ENCODE measurements at places on chromosomes 3 and 15.
A peak's percentile ranks its signal among the peaks of the same experiment; 100 is the strongest.

GRCh38 chr3:142884531-142884930 lies 4.4 kb downstream of the PCOLCE2 start:
- no peak for DNase-seq

DNA sequence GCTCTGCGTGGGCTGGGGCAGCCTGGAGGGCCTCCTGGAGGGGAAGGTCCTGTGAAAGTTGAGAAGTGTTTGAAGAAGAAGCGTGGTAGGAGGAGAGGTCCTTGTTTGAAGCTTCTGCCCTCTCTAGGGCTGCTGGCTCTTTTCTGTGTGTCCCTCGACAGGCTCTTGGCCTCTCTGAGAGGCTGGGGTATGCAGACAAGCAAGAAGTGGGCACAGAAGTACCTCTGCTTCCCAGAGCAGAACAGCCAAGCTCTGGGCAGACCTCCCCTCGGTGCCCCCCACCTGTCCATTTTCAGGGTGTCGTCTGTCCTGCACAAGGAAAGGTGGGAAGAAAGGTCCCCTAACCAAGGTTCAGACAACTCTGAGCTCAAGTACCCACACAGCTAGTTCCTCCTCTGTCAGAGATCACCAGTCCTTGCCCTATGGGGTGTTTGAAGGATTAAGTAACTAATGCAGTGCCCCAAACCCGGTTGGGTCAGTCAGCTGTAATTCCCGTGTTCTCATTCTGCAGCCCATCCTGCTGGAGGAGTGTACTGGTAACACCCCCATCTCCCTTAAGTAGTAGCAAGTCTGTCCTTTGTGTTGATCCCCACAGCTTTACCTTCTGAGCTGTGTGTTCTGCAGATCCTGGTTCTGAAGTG lies 6.3 kb downstream of the CSK start:
- no peak for DNase-seq

GRCh38 chr3:182524711-182525401 lies 268.4 kb upstream of the ATP11B start:
- no peak for DNase-seq

- peak; percentile 38 for DNase-seq
Observed at GRCh38 chr3:101069901-101070798, 76.9 kb upstream of the ABI3BP start.

DNA sequence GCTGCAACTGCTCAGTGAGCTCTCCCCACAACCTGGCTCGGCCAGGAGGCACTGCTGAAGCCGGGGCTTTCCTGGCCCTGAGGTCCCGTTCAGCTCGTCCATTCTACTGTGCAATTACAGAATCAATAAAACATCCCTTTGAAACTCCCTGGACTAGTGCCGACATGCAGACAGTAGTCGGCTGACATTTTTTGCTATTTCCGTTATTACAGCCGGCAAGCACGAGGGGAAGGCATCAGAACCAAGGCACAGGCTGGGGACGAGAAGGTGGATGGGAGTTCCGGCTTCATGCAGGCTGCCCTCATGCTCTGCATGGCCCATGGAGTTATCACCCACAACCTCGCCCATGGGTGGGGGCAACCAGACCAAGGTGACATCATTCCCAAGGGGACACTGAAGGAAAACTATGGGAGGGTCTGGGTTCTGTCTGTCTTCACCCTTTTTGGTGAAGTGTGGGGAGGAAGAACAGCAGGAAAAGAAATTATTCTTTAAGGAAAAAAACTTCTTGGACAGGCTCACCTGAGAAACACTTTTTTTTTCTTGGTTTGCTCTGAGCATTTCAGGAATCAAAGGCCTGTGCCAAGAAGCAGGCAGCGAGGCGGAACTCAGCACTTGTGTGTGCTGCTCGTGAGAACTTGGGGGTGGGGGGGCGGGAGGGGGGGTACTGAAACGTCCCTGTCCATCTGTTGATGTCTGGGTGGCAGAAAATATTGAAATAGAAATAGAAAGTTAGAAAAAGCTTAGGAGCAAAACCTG lies 154.5 kb downstream of the FOXP1 start:
- peak; percentile 59 for DNase-seq

DNA sequence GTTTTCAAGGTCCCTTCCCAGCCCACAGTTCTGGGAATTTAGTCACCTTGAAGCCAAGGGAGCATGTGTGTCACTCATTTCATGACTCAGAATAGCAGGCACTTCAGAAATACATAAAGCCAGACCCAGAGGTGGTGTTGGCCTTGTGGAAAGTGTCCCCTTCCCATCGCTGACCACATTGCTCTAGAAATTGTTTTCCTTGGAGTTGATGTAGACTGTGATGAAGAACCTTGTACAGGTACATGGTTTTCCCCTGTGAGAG lies 158.8 kb downstream of the SLCO3A1 start:
- no peak for DNase-seq

- DNase-seq, result peak; percentile 70
Observed at GRCh38 chr3:52346623-52347530, 30.8 kb downstream of the DNAH1 start.

- no peak for DNase-seq
Observed at GRCh38 chr3:157079676-157080369, 80.1 kb downstream of the CCNL1 start.

DNA sequence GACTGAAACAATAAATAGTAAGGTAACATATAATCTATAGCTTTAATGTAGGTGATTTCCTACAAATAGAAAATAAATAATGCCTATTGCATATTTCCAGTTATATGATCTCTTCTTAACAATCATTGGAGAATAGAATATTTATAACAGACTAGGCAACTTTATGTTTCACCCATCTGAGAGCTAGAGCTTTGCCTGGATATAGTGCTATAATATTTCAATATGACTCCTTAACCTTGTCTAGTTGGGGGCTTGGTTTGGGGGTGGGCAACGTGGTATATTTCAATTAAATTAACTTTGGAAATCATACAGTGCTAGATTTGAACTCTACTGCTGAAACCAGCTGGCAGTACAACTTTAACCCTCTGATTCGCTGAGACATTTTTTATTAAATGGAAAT lies 265.2 kb downstream of the CNTN4 start:
- DNase-seq, result no peak

DNA sequence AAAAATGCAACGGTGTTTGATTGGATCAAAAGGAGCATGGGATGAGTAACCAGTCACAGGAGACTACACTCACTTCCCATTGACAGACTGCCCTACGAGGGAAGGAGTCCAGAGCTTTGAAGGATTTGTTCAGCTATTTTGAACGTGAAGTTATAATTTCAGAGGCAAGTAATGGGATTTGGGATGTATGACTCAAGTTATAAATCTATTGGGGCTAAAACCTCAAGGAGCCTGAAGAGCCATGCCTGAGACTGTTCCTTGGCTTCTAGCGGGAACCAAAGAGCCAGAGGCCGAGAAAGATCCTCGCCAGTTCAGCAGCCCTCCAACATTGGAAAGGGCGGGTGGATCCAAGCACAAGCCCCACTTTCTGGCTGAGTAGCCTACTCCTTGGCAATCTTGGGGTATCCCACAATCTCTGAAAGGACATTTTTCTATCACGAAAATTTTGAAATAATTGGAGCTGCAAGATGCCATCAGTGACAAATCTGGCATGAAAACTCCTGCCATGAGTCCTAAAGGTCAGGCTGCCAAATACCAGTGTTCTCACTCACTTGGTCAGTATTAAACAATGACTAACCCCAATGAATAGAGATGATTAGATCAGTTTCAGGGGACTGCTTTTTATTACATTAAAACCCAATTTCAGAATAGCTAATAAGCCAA lies 48.6 kb upstream of the SLCO2A1 start:
- no peak for DNase-seq

DNA sequence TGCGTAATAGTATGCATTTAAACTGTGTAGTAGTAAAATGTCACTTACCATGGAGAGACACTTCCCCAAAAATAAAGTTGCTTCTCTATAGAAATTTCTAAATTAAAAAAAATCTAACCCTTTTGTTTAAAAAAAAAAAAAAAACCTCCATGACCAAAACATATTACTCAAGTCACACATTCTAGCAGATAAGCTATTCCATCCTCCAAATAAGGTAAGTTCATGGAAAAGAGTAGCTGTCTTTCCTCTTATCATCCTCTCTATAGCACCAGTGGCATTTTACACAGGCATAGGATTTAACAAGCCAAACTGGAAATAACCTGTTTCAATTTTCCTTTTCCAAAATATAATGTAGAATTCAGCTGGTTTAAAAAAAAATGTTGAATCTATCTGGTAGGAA lies 57.4 kb downstream of the LRRFIP2 start:
- no peak for DNase-seq

DNA sequence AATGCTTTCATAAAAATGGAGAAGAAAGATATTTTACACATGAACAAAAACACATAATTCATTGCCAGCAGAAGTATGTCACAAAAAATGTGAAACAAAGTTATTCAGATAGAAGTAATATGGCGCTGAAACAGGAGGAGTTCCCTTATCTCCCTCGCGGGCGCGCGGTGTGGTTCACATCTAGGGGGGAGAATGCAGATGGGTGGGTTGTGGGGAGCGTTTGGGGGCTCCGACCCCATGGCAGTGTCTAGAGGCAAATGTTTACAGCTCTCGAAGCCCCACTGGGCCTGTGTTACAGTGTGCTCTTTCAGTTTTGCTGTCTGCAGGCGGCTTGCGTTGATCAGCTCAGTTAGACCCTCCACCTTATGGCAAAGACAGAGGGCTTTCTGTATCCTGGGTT lies 297.5 kb downstream of the CGGBP1 start:
- DNase-seq, result no peak

DNA sequence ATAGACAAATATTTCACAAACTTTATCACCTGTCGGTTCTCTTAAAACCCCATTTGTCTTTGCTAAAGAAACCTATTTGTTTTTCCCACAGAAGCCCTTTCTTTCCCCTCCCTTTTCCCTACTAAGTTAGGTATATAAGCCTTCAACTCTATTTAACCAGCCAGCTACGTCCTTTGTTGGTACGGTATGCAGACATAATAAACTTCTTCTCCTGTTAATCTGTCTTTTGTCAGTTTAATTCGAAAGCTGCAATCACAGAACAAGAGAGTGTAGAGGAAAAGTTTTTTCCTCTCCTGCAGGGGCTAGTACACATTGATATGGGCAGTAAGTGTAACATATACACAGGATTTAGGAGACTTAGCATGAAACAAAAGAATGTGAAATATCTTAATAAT lies 21.9 kb upstream of the C15orf39 start:
- DNase-seq, result no peak

DNA sequence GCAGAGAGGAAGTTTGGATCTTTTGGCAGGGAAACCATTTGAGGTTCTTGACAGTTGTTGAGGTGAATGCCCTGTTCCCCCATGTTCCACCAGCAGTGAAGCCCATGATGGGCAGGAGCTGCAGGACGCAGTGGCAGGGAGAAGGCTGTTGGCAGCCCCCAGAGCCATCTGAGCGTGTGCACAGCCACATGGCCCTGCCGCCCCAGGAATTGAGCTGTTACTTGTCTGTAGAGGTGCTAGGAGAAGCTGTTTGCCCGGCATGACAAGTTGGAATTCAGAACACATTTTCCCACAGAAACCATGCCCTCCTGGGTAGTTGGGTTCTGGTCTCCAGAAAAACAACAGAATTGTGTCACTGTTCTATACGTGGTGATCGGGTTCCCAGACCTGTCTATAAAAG lies 218.2 kb upstream of the NR2E3 start:
- no peak for DNase-seq

GRCh38 chr3:168512802-168513201 lies 417.1 kb upstream of the GOLIM4 start:
- DNase-seq, result no peak

DNA sequence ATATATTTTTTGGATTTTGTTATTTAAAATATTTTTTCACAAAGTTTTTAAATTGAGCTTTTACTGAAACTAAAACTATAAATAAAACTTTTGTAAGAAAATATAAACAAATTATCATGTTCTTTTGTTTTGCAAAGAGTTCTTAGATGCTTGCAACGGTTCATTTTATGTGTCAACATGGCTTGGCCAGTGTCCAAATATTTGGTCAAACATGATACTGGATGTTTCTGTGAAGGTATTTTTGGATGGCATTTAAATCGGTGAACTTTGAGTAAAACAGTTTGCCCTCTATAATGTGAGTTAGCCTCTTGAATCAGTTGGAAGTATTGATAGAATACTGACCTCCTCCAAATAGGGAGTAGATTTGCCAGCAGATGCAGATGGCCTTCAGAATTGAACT lies 612.6 kb upstream of the NECTIN3 start:
- DNase-seq, result peak; percentile 15

GRCh38 chr15:67127331-67127664 lies 61.9 kb downstream of the SMAD3 start:
- DNase-seq, result no peak

- DNase-seq, result no peak
Observed at GRCh38 chr3:183592821-183593220, 37.3 kb upstream of the KLHL6 start.

DNA sequence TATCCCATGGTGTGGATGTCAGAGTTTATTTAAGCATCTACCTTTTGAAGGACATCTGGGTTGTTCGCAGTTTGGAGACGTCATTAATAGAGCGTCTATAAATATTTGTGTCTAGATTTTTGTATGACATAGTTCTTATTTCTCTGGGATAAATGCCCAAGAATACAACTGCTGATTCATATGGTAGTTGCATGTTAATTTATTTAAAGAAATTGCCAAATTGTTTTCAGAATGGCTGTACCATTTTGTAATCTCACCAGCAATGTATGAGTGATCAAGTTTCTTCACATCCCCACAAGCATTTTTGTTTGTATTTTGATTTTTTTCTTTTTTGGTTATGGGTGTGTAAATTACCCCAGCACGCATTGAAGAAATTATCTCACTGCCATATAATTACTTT lies 656.9 kb downstream of the NTRK3 start:
- DNase-seq, result peak; percentile 9

DNA sequence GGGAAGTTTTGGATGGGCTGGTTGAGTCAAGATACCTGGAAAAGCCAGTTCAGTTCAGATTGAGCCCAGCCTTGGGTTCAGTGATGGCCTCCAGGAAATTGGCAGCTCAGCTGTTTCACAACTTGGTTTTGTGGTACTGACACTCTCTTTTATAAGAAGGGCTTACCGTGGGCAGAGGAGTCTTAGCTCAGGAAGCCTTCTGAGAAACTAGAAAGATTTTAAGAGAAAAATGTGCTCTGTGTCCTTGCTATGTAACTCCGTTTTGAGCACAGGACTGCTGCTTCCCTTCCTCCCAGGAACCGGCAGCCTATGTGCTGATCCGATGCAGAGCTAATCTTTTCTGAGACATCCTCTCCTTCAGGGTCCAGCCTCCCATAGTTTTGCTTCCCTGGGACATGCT lies 46.6 kb upstream of the RASGRP1 start:
- no peak for DNase-seq

- DNase-seq, result no peak
Observed at GRCh38 chr3:133891662-133892378, 3.9 kb downstream of the RAB6B start.

DNA sequence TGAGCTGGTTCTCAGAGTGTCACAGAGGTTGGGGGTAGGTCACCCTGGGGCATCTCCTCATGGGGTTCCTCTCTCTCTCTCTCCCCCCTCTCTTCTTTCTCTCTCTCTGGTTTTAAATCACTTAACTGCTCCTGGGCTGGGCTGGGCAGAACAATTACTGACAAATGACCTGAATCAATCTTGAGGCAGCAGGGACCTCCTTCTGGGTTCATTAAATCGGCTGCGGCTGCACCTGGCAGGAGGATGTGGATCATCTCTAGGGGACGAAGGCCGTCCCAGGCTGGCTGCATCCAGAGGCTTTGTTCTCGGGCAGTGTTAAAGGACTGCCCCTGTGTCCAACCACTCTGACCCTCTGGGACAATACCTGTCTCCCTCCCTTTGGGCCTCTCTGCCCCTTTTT lies 143.1 kb downstream of the TLE3 start:
- no peak for DNase-seq

GRCh38 chr3:32428092-32429068 lies 36.7 kb downstream of the CMTM7 start:
- DNase-seq, result no peak

Measured in iris pigment epithelial cell (primary cell).